ENCODE measurements at places on chromosomes 6 and 20.

DNA sequence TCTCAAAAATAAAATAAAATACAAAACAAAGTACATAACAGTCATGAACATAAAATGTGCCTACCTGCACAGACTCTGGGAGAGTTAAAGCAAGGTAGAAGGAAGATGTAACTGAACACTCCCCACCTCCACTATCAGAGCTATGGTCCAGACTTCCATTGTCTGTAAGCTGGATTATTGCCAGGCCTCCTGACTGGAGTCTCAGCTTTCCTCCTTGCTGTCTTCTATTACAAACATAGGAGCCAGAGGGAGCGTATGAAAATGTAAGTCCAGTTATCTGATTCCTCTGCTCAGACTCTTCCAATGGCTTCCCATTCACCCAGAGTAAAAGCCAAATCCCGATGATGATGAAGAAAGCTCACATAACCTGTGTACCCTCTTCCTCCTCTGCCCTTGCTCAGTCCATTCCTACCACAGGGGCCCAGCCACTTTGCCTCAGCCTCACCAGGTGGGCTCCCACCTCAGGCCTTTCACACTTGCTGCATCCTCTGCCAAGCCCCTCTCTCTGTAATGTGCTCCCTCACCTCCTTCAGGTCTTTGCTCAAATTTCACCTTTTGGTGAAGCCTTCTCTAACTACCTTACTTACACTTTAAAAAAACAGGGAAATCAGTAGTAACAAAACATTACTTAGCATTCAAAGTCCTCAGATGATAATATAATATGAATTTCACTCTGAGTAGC, 194.1 kb downstream of the RIMS1 start:
- no peak for DNase-seq
- H3K4me1 ChIP-seq = no peaks in the 10 kb centered on the region
- no peaks in the 10 kb centered on the region for H3K36me3 ChIP-seq
- H3K27ac ChIP-seq = no peak overlapping the region
- H3K4me3 ChIP-seq = no peak overlapping the region
- no peaks in the 10 kb centered on the region for H3K27me3 ChIP-seq

- no peaks in the 10 kb centered on the region for H3K4me1 ChIP-seq
- no peaks in the 10 kb centered on the region for H3K36me3 ChIP-seq
- no peak overlapping the region for H3K4me3 ChIP-seq
- DNase-seq = no peak
- no peaks in the 10 kb centered on the region for H3K27me3 ChIP-seq
Measured at GRCh38 chr6:2534406-2535042, 216.2 kb downstream of the MYLK4 start.

- H3K36me3 ChIP-seq = no peaks in the 10 kb centered on the region
- H3K27me3 ChIP-seq = no peaks in the 10 kb centered on the region
- peak; percentile 80 for DNase-seq
- no peak overlapping the region for H3K4me3 ChIP-seq
Measured at GRCh38 chr6:35360349-35361138, 18.2 kb downstream of the PPARD start.

DNA sequence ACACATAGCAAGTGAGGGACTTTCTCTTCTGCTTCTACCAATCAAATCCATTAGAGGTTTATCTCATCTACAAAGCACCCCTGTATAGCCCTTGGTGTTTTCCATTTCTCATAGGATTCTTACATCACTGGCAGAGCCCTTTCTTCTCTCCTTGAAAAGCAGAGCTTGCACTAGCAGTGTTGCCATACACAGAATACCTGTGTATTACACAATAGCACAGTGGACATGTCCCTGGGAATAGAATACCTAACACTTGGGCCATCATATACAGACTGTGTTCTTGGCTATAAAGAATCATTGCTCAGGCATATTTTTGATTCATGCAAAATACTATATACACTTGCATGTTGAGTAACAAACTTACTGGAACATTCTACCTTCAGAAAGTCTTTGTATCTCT, 582.0 kb downstream of the KIF16B start:
- H3K36me3 ChIP-seq = no peaks in the 10 kb centered on the region
- no peak overlapping the region for H3K27ac ChIP-seq
- no peak for DNase-seq
- no peaks in the 10 kb centered on the region for H3K4me1 ChIP-seq
- H3K27me3 ChIP-seq = no peaks in the 10 kb centered on the region

DNA sequence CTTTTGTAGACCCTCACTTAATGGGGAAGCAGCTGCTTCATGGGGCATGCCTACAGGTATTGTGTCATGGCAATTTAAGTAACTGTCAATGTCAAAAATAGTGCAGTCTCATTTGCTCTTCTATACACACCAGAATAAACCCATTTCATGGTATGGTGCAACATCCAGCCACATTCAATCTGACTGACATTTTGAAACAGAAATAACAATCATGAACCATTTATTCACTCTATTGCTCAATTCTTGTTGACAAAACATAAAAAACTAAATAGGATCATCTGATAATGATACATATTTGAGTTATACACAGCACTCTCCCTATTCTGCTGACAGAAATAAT, 122.9 kb downstream of the MAP7 start:
- no peaks in the 10 kb centered on the region for H3K27me3 ChIP-seq
- no peaks in the 10 kb centered on the region for H3K4me1 ChIP-seq
- no peak for DNase-seq

DNA sequence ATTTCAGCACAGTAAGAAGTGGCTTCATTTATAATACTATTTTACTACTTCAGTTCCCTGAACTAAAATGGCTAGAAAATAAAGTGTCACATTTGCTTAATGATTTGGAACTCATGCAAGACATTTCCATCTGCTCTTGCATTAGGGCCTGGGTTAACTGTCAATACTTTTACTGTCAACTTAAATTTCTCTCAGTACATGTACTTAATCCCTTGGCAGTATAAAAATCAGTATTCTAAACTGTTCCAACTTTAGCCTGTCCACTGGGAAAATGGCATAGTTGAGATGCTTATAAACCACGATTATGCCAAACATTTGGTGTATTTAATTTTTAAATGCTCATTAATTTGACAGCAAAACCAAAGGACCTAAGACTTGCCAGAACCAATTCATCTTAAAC, 154.5 kb downstream of the ASCC3 start:
- H3K4me1 ChIP-seq = no peaks in the 10 kb centered on the region
- DNase-seq = no peak
- no peak overlapping the region for H3K27ac ChIP-seq

GRCh38 chr6:139943391-139943790, 568.9 kb upstream of the CITED2 start:
- peaks cover 25% of the 10 kb centered on the region for H3K4me1 ChIP-seq
- H3K27me3 ChIP-seq = no peaks in the 10 kb centered on the region
- H3K4me3 ChIP-seq = no peak overlapping the region
- H3K36me3 ChIP-seq = no peaks in the 10 kb centered on the region
- no peak for DNase-seq
- H3K27ac ChIP-seq = no peak overlapping the region

DNA sequence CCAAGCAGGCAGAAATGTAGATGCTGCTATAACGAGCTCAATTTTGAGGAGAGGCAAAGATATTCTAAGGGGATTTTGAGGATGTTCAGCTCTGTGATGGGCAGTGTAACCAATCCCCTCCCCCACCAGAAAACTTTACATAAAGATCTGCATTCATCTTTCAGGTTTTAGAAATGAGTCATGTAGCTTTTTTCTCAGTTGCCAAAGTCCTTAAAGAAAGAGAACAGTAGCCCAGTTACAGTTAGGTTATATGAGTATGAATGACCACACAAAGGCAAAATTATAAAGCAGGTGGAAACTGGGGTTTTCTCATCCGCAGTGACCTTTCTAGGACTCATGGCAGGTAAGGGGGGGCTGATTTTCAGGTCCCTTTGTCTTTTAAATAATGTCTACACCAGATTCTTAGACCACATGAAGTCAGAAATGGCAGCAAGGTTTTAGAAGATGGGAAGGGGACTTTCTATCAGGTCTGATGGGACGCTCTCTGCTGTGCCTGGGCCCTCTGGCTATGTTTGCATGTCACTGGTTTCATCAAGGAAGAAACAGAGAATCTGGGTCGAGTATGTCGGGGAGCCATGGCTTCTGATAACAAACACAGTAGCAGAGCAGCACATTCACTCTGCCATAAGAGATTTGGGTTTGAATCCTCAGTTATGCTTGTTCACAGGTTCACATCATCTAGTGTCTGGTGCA, 94.7 kb downstream of the CLIC5 start:
- H3K4me3 ChIP-seq = no peak overlapping the region
- no peak overlapping the region for H3K27ac ChIP-seq
- H3K36me3 ChIP-seq = no peaks in the 10 kb centered on the region

GRCh38 chr20:36311854-36312723, 6.0 kb downstream of the DLGAP4 start:
- H3K36me3 ChIP-seq = no peaks in the 10 kb centered on the region
- H3K27me3 ChIP-seq = no peaks in the 10 kb centered on the region
- H3K27ac ChIP-seq = no peak overlapping the region
- H3K4me1 ChIP-seq = no peaks in the 10 kb centered on the region
- no peak for DNase-seq

DNA sequence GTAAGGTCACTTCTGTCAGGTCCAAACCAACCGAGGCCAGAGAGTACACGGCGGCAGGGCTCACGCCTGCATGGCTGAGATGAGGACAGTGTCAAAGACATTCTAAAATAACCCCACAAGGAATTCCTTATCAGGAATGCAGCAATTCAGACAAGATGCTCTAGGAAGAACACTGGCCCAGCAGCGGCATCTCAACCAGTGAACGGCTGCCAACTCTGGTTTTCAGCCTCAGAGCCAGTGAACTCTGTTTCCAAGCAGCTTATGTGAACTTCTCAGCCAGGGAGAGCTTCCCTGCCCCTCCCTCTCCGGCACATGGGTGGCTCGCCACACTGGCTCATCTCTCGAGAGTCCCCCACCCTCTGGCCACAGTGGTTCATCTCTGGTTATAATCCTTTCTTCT, 36.9 kb downstream of the KCNQ2 start:
- DNase-seq = peak; percentile 51
- no peaks in the 10 kb centered on the region for H3K36me3 ChIP-seq
- no peaks in the 10 kb centered on the region for H3K27me3 ChIP-seq
- H3K27ac ChIP-seq = no peak overlapping the region
- H3K4me1 ChIP-seq = no peaks in the 10 kb centered on the region

GRCh38 chr6:169589699-169590257, 112.1 kb downstream of the WDR27 start:
- no peaks in the 10 kb centered on the region for H3K27me3 ChIP-seq
- H3K27ac ChIP-seq = no peak overlapping the region
- H3K4me1 ChIP-seq = peaks cover 12% of the 10 kb centered on the region
- H3K4me3 ChIP-seq = no peak overlapping the region
